H7 (cell line): ENCODE measurements at places on chromosomes 4 and X.

DNA sequence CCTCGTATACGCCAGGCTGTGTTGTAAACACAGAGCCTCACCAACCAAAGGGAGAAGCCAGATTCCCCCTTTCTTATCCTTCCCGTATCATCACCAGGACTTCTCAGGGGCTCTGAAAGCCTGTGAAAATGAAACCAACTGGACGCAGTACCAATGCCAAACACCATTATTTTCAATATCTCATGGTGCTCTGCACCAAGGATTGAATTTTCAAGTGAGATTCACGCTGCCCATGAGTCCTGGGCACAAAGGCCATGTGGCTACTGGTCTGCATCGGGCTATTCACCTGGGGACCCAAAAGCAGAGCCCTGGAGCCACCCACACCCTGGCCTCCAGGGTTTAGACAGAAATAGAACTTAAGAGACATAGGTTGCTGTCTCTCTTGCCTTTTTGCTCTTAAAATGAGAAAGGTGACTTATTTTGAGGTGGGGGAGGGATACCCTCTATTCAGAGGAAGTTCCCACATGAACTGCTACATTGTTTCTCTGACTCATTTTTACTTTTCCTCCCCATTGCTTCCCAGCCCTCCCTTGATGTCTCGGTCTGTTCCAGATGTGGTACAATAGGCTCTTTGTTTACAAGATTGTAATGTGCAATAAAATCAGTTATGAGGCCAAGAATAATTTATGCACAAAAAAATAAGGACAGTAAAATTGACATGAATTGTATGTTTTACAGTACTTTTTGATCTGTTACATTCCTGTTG lies 55.4 kb downstream of the MAML3 start:
- no peak for DNase-seq

DNA sequence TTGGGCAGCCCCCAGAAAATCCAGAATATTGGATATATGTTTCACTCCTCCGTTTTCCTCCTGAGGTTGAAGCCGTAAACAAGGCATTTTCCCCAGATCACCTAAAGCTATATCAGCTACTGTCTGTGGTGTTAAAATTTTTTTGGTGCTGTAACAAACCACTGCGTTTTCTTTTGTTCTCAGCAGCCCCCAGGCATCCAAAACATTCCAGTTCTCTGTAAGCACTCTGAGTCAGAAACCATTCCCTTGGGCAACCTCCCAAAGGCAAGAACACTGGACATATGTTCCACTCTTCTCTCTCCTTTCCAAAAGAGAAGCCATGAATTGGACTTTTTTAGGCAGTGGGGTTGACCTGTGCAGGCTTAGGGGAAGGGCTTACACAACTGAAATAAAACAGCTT lies 310.9 kb downstream of the MID1IP1 start:
- no peak for DNase-seq

DNA sequence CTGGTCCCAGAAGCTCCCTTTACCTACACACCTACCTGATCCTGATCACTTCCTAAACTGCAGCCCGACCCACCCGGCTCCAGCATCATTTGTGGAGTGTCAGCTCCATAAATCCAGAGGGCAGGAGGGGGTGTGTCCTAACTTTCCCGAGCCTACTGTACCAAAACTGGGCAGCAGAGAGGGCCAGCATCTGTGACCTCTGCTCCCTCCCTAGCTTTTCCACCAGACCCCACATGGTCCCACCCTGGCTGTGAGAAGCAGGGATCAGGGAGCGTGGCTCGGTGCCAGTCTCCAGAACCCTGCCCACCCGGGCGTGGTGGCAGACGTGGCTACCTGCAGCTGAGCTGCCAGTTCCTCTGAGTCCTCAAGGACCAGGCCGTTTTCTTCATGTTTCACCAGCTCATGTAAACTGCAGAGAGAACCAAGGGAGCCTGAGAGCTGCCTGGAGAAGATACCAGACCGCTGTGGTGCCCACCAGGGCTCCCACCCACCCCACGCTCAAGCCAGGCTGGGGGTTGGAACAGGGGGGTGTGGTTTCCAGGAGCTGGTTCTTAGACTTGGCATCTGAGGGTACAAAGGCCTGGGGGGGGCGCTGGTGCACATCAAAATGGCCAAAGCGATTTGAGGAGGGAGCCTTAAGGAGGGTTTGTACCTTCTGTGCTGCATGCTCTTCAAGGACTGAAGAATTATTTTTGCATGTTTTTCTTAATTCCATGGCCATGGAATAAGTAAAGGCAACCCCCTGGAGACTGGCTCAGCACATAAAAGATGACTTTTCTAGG lies 76.7 kb upstream of the DRD5 start:
- peak; percentile 61 for DNase-seq

DNA sequence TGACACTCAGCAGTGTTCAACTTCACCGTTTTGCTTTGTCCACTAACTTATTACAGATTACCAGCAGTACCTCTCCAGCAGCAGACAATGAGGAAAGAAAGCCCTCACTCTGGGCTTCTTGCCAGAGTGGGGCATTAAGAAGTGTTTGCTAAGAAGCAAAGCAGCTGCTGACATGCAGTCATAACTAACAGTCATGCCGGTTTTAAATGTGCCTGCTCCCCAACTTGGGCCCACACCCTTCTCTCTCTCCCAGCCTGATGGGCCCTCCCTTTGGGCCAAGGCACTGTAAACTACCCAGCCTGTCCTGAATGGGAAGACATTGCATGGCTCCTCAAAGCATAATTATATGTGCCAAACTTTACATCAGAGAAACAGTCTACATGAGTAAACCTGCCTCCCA lies 54.6 kb upstream of the HHIP start:
- DNase-seq: no peak

GRCh38 chr4:167606551-167606950 lies 372.3 kb upstream of the SPOCK3 start:
- DNase-seq: no peak

GRCh38 chrX:153321381-153322124 lies at the start of gene PNMA6F:
Gene PNMA6F, minus strand, starts transcription at chrX:153321767. Its CDS starts 1,093 bp downstream, at chrX:153320674.
- DNase-seq: peak; percentile 51

- DNase-seq: no peak
Observed at GRCh38 chr4:110396963-110397362, 79.0 kb upstream of the ENPEP start.

DNA sequence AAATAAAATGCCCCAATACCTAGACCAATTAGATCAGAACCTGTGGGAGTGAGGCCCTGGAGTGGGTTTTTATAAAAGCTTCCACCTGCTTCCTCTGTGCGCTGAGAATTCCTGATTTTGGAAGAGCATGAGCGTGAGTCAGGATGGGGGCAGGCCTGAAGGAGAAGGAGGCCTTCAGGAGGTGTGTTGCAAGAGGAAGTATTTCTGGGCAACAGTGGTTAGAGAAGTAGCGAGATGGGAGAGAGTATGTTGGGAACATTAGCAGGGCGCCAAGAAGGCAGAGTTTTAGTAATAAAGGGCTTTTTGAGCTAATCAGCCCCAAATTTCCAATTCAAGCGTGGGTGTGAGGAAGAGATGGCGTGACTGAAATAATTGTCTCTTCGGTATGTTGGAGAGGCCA lies 349.8 kb downstream of the UNC5C start:
- DNase-seq: no peak

DNA sequence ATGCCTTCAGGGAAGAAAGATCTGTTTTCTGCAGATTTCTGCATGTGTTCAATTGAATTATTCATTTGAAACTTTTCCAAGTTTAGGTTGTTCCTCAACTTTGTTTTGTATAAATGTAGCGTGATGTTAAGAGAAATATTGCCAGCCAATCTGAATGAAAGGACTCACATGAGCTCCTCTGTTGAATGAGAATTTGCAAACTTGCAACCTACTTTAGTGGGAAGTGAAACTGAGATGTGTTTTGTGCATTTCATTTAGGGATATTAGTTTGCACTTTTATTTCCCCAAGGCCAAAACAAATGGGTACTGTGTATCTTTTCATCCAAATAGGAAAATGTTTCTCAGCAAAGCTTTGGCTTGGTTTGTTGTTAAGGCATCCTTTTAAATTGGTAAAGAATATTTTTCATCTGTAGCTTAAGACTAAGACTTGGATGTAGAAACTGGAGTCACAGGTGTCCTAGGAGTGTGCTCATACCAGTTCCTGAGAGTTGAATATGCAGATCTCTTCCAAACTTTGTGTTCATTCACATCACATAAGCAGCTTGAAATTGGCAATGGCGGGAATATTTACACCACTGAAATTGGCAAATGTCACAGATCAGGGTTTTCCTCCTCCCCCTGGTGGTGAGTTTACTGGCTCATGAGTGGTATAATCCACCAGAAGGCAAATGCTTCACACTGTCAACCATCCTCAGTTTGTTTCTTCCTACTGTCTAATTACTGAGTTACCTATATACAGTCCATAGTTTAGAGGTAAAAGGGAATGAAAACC lies 193.6 kb upstream of the BANK1 start:
- peak; percentile 4 for DNase-seq

DNA sequence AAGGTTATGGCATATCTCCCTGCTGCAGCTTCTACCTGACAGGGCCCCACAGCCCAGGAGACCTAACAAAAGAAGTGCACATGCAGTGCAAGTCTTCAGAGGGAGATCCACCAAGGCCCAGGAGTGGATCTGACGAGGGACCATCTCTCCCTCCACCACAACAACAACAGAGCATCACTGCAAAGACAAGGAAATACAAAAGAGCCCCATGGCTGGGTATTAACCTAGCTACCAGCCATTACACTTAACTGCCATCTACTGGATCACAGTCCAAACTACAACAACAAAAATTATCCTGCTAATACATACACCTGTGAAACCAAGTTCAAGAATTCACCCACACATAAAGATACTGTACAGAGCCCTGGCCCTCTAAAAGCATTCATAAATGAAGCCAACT lies 280.2 kb upstream of the SLC7A11 start:
- peak; percentile 22 for DNase-seq

DNA sequence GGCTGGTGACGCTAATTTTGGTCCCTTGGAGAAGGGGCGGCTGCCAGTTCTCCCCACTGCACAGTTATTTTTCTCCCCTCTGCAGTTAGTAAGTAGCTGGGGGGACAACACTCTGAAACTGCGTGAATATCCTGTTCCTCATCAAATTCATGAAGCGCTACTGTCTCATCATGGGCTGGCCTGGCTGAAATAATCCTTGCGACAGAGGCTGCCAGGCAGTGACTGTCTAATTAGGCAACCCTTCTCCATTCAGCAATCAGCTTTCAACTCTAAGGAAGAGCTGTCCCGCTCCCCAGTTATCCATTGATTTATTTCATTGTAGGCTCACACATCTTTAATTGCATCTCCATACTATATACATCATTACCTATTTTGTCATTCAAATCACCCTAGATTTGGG lies 8.2 kb downstream of the SH3TC1 start:
- no peak for DNase-seq

DNA sequence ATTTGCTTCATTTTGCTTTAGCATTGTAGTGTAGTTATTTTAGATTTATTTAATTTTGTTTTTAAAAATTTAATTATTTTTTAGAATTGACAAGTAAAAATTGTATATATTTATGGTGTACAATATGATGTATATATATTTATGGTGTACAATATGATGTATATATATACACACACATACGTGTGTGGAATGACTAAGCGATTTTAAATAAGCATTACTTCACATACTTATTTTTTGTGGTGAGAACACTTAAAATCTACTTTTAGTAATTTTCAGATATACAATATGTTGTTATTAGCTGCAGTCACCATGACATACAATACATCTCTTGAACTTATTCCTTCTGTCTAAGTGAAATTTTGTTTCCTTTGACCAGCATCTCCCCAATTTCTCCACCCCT lies 172.9 kb downstream of the SPRY1 start:
- no peak for DNase-seq

GRCh38 chrX:9566150-9566621 lies 101.3 kb downstream of the TBL1X start:
- no peak for DNase-seq
